Activated CD8-positive, alpha-beta memory T cell treated with anti-CD3 and anti-CD28 coated beads, Interleukin-2, amount 10 ng/mL, durations not matched to agents 7 days and 5 days (primary cell): ENCODE measurements at places on chromosomes 2 and 18.

- no peak for DNase-seq
Measured at GRCh38 chr2:177897278-177897677, 175.3 kb downstream of the PDE11A start.

- DNase-seq, result no peak
Measured at GRCh38 chr18:36813824-36814223, 15.0 kb downstream of the TPGS2 start.

GRCh38 chr2:149329489-149330126 lies 779 bp upstream of the LYPD6 start:
- no peak for DNase-seq

- DNase-seq, result no peak
Measured at GRCh38 chr18:63981719-63982118, 11.8 kb downstream of the SERPINB8 start.

DNA sequence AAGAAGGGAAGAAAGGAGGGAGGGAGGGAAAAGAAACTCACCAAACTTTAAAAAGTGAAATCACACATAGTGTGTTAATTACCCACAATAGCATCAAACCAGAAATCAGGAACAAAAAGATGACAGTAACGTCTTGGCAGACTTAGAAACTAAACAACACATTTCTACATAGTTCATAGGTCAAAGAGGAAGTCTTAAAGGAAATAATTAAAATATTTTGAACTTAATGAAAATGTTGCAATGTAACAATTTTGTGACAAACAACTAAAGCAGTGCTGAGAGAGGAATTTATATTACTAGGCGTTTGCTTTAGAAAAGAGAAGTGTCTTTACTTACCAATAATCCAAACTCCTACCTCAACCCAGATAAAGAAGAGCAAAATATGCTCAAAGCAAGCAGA lies 505.0 kb upstream of the ID2 start:
- DNase-seq, result no peak

GRCh38 chr2:233455491-233455890 lies 101.2 kb downstream of the DGKD start:
- no peak for DNase-seq

DNA sequence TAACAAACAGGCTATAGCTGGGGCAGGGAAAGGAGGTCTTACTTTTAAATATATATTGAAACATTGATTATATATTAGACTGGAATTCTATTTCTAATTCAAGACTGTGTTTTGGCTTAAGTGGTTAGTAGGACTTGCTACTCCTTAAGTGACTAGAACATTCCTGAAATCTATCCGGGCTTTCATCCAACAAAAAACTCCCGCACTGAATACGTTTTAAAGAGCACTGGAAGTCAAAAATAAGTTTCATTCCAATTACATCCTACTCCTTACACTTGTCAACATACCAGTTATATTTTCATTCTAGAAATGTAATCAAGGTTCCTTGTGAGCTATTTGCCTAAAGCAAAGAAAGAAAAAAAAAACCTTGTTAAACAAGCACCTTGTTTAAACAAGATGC lies 204.6 kb downstream of the SP3 start:
- no peak for DNase-seq

GRCh38 chr2:67846370-67847070 lies 216.3 kb downstream of the C1D start:
- DNase-seq, result peak; percentile 43

GRCh38 chr2:6992794-6993228 lies 75.6 kb downstream of the RNF144A start:
- DNase-seq, result no peak

DNA sequence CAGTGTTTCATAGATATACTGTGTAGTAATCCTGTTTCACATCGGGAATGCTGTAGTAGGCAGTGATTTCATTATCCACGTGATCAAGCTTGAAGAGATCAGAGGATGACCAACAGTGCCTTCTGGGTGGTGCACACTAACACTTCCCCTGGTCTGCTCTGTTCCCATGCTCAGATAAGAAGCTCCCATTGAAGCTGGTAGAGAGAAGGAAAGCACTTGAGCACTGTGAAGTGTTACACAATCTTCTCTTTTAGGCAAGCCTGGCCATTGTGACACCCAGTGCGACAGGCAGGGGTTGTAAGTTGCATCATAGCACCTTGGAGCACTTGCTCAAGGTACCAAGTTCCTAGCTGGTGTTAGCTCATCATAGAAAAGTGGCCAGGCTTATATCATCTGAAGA lies 30.6 kb upstream of the GPD2 start:
- DNase-seq, result no peak

DNA sequence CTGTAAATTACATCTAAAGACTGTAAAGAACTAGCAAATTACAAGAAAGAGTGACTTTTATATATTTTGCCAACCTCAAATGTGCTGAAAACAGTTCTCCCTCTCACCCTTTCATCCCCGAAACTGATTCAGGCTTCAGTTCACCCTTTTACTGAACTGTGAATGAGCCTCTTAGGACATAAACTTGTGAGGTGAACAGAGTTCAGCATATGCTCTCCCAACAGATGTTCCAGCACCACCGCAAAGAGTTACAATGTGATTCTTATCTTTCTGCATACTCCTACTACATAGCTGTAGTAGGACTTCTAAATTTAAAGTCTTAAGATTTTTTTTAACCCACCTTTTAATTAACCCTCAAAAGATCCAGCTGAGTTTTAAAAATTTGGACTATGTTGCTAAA lies 1.2 kb upstream of the ZCCHC2 start:
- no peak for DNase-seq

GRCh38 chr2:176283291-176284068 lies 14.2 kb downstream of the MTX2 start:
- no peak for DNase-seq

- DNase-seq, result peak; percentile 44
Measured at GRCh38 chr2:101981504-101981903, 10.3 kb upstream of the IL1R2 start.

DNA sequence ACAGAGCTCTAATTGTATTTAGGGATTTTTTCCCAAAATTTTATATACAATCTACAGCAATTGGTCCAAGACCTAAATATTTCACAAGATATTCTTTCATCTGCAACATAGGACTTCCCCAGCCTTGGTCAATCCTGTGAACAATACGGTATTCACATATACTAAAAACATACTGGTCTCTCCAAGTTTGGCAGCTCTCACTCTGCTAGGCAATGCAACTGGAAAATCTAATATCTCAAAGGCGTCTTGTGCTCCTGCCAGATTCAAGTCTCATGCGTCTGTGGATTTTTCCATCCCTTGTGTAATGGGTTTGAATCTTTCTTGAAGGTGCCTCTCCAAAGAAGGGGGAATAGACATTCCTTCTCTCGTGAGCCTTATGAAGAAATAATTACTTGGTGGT lies 27.4 kb upstream of the MBOAT2 start:
- DNase-seq, result no peak

DNA sequence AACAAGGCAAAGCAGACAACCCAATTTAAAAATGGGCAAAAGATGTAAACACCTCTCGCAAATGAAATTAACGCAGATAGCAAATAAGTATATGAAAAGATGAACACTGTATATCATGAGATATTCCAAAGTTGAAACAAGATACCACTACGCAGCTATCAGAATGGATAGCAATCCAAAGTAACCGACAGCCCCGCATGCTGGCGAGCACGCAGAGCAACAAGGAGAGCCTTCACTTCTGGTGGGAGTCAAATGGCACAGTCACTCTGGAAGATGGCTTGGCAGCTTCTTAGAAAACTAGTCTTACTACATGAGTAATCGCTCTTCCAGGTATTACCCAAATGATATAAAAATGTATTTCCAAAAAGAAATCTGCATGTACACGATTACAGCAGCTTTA lies 1.4 kb downstream of the NDUFA10 start:
- no peak for DNase-seq

DNA sequence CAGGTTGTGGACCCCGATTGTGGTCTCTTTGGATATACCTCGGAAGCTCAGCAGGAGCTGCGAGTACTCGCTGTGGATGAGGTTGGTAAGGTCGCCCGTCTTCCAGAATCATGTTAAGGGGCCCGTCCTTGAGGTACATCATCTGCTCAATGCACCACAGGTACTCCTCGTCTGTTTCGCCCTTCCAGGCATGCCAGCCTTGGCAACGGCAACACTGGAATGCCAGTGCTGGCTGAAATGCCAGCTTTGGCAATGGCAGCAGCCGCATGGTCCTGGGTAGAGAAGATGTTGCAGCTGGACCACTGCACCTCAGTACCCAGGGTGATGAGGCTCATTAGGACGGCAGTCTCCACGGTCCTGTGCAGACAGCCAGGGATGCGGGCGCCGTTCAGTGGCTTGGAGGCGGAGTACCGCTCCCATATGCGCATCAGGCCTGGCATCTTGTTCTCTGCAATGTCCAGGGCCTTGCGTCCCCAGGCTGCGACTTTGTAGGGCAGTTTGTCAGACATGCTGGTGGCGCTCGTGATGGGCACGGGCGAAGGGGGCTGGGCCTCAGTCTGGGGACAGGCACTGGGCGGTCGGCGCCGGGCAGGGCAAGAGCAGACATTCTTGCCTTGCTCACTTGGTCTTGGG lies 122.2 kb upstream of the NXPH2 start:
- DNase-seq, result no peak
